ENCODE measurements at places on chromosomes 7 and 10. TPM values are rescaled to one million over a fixed set of nuclear protein-coding genes. Genes with fewer than 3 reads are reported as not detected.

DNA sequence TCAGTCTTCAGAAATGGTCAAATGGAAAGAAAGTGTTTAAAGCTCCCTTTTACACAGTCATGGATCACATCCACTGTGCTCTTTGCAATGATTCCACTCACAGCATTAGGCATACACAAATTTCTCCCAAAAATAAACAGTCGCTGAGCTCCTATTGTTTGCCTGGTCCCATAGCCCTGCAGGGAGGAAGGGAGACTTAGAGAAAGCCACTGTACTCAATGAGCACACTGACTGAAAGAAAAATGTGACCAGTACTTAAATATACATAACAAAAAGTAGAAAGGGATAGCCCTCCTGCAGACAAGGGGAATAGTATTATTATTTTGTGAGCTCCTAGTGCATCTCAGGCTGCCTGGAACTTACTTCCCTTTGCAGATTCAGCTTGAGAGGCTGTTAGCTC, 853.2 kb downstream of the GRID1 start:
- no peak for DNase-seq

GRCh38 chr10:24385776-24386175, 176.8 kb downstream of the KIAA1217 start:
- DNase-seq: no peak

- no peak for DNase-seq
Measured at GRCh38 chr7:156659203-156659602, 18.6 kb downstream of the RNF32 start.

DNA sequence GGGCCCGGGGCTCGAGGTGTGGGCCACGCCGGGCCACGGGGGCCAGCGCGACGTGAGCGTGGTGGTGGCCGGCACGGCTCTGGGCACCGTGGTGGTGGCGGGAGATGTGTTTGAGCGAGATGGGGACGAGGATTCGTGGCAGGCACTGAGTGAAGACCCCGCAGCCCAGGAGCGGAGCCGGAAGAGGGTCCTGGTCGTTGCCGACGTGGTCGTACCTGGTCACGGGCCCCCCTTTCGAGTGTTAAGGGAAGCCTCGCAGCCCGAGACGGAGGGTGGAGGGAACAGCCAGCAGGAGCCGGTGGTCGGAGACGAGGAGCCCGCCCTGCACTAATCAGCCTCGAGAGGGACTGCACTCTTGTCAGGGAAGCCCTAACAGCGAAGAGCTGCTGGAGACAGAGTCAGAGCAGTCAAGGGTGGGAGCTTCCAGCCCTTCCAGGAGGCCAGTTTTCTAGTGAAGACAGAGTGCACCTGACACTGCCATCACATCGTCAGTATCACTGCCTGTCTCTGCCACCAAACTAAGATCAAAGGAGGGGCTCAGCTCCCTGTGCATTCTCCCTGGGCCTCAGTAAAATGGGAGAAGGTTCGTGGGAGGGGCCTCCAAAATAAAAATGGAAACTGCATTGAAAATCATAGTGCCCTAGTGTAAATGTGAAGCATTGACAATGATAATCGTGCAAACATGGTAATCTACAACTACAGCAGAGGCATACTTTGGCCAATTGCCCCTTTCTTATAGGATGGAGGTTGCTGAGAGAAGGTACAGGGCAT, 1.3 kb downstream of the MBLAC1 start:
- DNase-seq: no peak

- DNase-seq: no peak
Measured at GRCh38 chr10:132519382-132520176, 18.0 kb upstream of the INPP5A start.

DNA sequence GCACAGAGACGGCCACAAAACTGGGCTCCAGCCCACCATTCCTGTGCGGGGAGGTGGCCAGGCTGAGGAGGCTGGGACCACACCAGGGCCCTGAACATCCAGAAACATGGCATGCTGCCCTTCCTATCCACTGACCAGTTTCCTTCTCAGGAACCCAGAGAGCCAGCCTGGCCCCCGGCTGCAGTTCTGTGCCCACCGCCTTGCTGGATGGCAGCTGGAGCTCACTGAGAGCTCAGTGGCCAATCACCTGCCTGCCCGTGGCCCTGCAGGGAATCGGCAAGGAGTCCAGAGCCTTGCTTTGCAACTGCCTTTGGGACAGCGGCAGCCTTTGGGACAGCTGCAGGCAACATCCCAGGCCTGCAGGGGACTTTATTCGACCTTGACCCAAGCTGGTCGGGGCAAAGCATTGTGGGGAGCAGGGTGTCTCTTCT, 30.4 kb downstream of the STK32C start:
- no peak for DNase-seq

DNA sequence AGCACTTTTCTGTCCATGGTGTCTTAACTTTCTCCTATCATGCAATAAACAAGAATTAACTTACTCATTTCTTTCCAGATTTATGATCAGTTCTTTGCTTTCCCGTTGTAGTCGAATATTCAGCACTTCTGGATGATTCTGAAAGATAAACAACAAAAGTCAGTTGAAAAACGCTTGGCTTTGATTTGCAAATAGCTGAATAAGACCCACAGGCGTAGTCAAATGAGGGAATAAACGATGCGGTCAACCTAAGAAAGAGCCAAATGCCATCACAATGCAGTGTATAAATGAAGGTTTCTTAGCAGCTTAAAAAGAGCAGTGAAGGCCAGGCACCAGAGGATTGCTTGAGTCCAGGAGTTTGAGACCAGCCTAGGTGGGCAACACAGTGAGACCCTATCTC, 109.4 kb downstream of the ADAM12 start:
- no peak for DNase-seq

DNA sequence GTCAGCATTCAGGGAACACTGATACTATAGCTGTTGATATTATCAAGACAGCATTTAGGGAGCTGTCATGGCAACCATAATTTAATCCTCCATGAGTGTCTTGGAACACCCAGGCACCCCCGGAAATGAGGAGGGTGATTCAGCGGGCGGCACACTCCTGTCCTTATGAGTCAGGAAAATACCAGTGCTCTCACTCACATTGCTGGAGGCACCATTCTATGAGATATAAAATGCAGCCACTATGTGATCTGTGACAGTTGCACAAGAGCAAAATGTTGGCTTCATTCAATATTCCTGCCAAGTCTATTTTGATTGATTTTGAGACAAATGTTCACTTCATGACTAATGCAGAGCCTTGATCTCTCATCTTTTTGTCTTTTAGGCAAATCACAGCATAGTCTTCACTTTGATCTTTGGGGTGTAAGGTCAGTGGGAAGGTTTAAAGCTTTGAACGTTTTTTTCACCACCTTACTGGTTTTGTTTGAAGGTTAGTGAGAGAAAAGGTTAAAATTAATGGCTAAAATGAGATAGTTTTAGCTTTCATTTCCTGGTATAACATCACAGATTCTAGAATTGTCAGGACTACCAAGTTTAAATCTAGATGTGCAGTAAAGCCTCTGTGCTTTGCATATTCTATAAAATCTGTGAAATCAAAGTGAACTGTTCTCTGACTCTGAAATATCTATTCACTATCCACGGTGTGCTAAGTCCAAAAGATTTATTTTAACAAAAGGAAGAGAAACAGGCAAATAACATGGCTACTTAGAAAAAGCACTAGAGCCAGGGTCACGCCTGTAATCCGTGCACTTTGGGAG, 12.4 kb upstream of the ARHGAP12 start:
- DNase-seq: peak; percentile 99

DNA sequence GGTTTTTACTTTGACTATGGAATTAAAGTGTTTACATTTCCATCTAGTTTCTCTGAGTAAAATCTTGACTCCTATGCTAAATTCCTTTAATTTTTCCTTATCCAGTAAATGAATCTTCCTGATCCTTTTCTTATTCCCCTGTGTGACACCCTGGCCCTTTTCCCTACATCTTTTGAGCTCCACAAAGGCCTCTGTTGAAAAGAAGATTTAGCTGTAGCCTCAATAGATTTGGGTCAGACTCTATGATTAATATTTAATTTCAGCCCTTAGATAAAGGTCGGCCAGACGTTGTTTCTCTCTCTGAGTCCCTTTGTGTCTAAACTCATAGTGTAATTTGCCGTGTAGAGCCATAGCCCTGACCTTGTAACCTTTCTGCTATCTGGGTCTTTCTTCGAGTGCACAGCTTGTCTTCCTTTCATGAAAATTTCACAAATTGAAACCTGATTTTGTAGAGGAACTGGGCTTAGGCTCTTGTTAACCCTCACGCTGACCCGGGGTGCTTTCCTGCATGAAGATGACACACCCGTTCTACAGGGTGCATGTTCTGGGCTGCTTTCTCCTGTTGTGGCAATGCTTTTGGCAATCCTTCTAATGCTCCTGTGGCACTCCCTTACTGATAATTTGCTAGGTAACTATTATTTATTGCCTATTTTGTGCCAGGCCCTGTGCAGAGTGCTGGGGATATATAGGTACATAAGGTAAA, 21.2 kb downstream of the LSMEM1 start:
- no peak for DNase-seq

DNA sequence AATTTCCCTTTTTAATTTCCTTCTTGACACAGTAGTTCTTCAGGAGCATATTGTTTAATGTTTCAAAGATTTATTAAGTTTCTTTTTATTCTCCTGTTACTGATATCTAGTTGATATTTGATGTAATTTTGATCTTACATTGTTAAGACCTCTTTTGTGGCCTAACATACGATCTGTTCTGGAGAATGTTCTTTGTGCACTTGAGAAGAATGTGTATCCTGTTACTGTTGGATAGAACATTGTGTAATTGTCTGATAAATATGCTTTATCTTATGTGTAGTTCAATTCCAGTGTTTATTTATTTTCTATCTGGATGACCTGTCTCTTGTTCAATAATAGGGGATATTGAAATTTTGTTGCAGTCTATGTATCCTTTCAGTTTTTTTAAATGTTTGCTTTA, 106.7 kb downstream of the ITGB1 start:
- DNase-seq: no peak

DNA sequence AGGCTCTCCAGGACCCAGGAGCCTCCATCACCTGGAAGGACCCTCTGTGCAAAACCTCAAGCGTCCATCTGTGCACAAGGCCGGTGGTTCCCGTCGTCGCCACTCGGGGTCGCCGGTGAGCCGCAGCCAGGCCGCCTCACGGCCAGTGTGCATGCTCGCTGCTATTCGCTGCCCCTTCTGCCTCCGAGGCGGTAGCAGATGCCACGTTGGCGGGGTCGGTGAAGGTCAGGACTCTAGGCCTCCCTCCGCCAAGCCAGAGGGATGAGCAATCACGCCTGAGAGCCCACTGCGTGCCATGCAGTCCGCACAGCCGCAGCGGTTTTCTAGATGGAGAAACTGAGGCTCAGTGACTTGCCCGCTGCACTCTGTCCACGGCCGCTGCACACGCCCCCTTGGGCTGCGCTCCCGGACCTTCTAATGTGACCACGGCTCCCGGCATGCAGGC, 5.7 kb downstream of the UPK3B start:
- no peak for DNase-seq

- DNase-seq: no peak
Measured at GRCh38 chr7:35024298-35024697, 13.0 kb downstream of the DPY19L1 start.

DNA sequence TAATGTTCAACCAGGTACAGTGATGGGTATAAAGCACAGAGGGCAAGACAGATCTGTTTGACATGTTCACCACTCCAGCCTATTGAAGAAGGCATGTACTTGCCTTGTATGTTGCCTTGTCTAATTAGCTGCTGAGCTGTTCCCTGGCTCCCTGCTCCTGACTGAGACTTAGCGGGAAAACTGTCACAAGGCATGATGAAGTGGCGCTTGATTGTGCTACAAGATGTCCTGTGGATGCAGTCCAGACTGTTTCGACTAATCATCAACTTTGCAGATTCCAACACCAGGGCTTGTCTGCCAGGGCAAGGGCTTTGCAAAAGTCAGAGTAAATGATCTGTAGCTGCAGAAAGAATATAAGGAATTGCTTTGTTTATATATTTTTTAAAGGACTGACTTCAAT, 136.2 kb upstream of the NRBF2 start:
- no peak for DNase-seq

GRCh38 chr7:130479716-130480400, 12.0 kb upstream of the MEST start:
- DNase-seq: no peak

GRCh38 chr10:54477738-54478137, 323.3 kb downstream of the PCDH15 start:
- no peak for DNase-seq

- DNase-seq: no peak
Measured at GRCh38 chr10:117284716-117285494, 44.0 kb downstream of the SLC18A2 start.

GRCh38 chr7:22726345-22726906, 574 bp upstream of the IL6 start:
- peak; percentile 89 for DNase-seq

- no peak for DNase-seq
Measured at GRCh38 chr10:83533290-83533689, 606.0 kb upstream of the GHITM start.

DNA sequence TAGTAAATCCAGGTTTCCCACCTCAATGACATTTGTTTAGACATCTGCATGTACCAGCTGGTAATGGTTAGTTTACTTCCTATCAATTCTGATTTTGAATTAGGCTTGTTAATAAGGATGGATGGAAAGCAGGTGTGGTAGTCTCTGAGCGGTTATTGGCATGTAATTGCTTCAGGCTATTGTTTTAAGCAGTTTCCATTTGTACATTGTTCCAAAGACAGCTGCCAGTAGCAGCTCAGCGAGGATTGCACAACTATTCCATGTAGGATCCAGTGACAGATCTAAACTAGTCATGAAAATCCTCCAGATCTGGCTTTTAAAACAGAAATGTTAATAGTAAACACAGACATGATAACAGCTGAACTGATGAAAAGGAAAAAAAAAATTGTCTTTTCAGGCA, 436.0 kb upstream of the ADARB2 start:
- no peak for DNase-seq

GRCh38 chr10:125984865-125985495, 88.6 kb downstream of the FANK1 start:
- no peak for DNase-seq

- DNase-seq: no peak
Measured at GRCh38 chr7:122136078-122136477, 8.0 kb downstream of the AASS start.

DNA sequence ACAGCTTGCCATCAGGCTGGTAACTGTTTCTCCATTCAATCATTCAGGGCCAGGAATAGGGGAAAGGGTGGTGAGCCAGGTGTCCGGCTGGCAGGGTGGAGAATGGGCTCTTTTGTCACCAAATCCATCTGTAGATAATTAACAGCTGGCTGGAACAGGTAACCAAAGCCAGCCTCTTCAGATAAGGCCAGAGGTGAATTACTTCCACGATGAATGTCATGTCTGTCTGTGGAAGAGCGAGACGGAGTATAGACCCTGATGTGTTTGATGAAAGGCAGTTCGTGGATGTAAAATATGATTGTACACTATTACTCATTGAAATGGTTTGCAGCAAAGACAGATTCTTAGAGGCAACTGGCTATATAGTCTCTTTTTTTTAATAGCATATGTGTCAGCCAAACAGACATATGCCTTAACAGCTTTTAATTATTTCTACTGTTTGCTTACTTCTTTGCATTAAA, 149.8 kb downstream of the KLF6 start:
- DNase-seq: no peak

- DNase-seq: no peak
Measured at GRCh38 chr7:124643311-124643811, 122.2 kb downstream of the GPR37 start.

The TMEM196 gene
- not detected for total RNA-seq

The SKIDA1 gene
- total RNA-seq: 0.10 TPM

The SERPINE1 gene
- total RNA-seq: 187 TPM

The EPO gene
- total RNA-seq: not detected

The NUTM2E gene
- not detected for total RNA-seq

The RTKN2 gene
- 6.2 TPM for total RNA-seq

The FAM13C gene
- total RNA-seq: 2.8 TPM

The CYP26C1 gene
- total RNA-seq: not detected
